ENCODE measurements at places on chromosomes 2 and 18.

- DNase-seq = no peak
These were observed 111.1 kb downstream of the MTX2 start for GRCh38 chr2:176380341-176380740.

DNA sequence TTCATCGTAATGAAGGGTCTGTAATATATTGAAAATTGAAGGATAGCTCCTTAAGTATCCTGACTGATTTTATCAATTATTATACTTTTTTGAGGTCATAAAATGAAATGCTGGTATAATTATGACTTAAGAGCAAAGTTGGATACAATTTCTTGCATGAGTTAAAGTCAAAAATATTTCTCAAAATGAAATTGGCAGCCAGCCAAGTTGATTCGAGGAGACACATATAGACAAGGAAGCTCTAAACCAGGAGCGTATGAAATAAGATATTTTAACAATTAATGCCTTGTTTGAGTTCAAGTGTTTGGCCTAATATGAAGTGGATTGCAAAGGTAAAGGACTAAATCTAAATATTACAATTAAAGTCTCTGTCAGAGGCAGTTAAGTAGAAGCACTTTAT, 260.4 kb upstream of the DSEL start:
- no peak for DNase-seq

- no peak for DNase-seq
These were observed 322.6 kb downstream of the AFF3 start for GRCh38 chr2:99819766-99820165.

DNA sequence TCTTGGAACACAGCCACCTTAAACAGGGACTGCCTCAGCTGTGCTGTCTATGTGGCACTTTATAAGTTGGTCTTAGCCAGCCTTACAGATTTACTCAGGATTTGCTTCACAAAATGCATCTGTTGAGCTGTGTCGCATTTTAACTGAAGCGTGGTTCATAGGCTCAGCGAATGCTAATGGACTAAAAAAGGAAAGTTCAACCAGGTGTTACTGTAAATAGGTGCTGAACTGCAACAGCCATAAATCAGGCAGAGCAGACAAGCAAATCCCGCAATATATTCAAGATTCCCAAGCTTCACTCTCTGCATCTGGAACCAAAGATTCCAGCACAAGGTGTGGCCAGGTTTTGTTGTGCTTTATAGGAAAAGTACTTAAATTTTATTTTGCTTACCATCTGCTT, 130.0 kb downstream of the EPHA4 start:
- no peak for DNase-seq

- DNase-seq = no peak
These were observed 93.7 kb upstream of the ID2 start for GRCh38 chr2:8587920-8588830.

DNA sequence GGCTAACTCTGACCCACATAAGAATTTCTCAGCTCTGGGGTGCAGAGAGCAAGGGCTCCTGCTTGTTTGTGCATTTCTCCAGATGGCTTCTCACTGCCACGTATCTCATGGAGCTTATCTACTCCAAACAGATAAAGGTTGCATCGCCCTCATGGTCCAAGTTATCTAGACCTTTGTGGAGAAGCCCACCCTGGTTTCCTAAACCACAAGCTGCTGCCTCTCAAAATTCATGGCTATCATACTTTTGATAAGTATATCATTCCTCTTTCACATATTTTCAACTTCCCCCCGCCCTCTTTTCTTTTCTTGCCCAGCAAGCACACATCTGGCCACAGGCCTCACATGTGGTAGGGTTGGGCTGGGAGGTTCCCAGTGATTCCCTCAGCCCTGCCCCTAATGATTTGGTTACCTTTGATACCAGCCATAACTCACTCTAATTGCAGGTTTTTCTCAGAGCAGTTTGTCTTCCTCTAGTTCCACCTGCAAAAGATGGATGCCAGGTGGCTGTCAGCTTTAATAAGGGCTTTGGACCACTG, 146.0 kb downstream of the RHBDD1 start:
- DNase-seq = no peak

- DNase-seq = no peak
These were observed 84.9 kb downstream of the AOX1 start for GRCh38 chr2:200670751-200671150.

GRCh38 chr2:30362468-30363081, 84.5 kb upstream of the LCLAT1 start:
- DNase-seq = no peak

GRCh38 chr2:75054296-75054695, 95.9 kb downstream of the POLE4 start:
- no peak for DNase-seq

- DNase-seq = no peak
These were observed 225.7 kb upstream of the CCDC150 start for GRCh38 chr2:196413821-196414274.

DNA sequence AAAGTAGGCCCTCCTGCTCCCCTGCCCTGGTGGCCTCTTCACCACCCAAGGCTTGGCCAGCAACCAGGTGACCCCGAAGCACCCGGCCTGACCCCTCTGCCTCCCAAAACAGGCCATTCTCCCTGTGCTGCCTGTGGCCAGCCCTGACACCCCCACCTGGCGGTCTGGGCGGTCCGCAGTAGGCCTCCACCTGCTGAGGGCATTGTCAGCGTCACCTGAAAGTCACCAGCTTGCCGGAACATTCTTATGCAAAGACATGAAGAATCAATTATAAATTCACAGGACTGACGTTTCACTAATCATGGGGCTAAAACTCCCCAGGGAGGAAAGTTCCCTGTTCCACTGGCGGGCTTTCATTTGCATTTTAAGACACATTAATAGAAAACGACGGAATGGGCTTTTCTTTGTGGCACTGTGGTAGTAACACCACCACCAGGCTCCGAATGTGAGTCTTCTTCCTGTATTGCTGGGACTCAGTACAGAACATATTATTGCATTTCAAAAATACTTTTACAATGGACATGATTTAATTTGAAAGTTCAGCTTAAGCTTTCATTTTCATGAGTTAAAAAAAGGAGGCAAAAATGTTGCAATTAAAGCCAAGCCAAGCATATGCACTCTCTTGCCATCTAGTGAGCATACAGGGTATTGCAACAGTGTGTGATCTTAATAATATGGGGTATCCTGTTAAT, 57.4 kb downstream of the ADI1 start:
- DNase-seq = no peak

- DNase-seq = no peak
These were observed 12.6 kb downstream of the ITPRID2 start for GRCh38 chr2:181904022-181904632.

- no peak for DNase-seq
These were observed 123.8 kb downstream of the CELF4 start for GRCh38 chr18:37441821-37442220.

GRCh38 chr2:101993772-101994171, 2.0 kb downstream of the IL1R2 start:
- no peak for DNase-seq

GRCh38 chr2:217055624-217056023, 195.8 kb upstream of the TNP1 start:
- no peak for DNase-seq

GRCh38 chr18:79904357-79905147, 46.9 kb downstream of the SLC66A2 start:
- DNase-seq = no peak

DNA sequence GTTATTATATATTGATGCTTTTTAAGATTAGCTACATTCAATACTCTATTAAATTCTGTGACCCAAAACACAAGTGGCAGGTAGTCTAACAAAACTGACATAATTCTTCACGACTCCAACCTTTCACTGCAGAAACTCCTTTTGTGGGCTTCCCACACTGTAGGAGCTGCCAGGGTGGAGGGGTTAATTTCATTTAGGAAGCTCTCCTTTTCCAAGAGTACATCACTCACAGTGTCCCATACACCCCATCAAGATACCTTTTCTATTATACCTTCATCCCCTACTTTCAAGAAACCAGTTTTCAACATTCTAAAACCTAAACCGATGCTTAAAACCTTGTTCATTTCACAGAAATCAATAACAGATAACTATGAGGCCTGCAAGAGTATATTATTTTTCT, 825 bp downstream of the THUMPD2 start:
- DNase-seq = no peak

GRCh38 chr2:162747021-162747420, 91.5 kb downstream of the KCNH7 start:
- DNase-seq = no peak

DNA sequence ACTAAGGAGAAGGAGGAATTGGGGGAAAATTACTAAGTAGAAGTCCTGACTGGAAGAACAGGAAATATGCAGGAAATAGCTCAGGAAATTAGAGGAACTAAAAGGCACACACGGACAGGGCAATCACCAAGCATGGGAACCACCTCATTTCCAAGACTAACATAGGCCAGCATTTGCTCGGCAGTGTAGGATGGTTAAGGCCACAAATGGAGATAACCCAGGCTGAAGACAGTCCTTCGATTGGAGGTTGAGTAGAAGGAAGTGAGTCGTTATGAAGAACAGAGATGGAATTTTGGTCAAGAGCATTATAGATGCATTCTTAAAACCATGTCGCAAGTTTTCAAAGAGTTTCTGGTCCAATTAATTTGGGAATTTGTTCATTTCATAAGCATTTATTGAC, 401.4 kb downstream of the ALK start:
- DNase-seq = no peak

DNA sequence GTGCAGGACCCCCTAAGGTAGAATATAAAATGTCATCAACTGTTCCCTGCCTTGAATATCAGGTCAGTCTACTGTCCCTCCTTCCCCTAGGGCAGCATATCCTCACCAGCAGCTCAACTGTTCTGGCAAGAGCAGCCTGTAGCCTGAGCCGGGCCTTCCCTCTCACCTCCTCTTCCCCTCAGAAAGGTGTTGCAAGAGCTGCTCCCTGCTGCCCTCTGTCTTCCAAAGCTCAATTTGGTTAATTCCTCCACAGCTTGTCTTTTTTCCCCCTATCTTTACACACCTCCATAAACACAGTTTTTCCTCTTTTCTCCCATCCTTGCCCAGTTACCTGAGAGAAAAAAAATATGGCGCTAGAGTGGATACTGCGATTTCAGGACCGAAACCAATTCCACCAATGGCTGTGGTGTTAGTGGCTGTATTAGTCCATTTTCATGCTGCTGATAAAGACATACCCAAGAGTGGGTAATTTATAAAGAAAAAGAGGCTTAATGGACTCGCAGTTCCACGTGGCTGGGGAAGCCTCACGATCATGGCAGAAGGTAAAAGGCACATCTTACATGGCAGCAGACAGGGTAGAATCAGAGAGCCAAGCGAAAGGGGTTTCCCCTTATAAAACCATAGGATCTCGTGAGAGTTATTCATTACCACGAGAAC, 184.7 kb downstream of the MREG start:
- no peak for DNase-seq

DNA sequence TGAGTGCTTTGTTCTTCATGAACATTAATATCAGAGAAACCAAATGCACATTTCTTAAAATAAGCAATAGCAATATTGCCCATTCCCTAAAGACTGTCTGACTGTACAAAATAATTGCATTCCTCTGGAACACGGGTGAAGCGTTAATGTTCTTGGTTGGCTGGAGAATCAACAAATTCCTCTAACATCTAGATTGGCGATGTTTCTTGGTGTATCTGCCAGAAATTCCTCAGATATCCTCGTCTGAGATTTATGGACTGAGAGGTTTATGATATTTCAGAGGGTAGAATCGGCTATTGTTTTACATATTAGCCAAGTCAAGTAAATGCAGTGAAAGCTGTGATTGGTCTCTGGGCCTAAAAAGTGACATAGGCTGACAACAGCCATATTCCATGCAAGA, 27.1 kb upstream of the SPTBN1 start:
- no peak for DNase-seq

Measured in activated CD8-positive, alpha-beta memory T cell treated with anti-CD3 and anti-CD28 coated beads, Interleukin-2, amount 50 U/mL, for 4 hours (primary cell).